ENCODE measurements at places on chromosomes 7 and 10. TPM values are rescaled to one million over a fixed set of nuclear protein-coding genes. Genes with fewer than 3 reads are reported as not detected.

Gene CALY
- total RNA-seq: not detected

Gene GPC2
- 0.23 TPM for total RNA-seq

Gene LRRC4
- 0.09 TPM for total RNA-seq

Gene CTAGE8
- under 0.01 TPM for total RNA-seq

Gene PTF1A
- not detected for total RNA-seq

Gene TBXAS1
- 4.9 TPM for total RNA-seq

Measured in pericardium fibroblast (primary cell).